ENCODE measurements at places on chromosomes 5 and 9.

- no peak for DNase-seq
Measured at GRCh38 chr9:93126825-93127368, 7.2 kb downstream of the NINJ1 start.

DNA sequence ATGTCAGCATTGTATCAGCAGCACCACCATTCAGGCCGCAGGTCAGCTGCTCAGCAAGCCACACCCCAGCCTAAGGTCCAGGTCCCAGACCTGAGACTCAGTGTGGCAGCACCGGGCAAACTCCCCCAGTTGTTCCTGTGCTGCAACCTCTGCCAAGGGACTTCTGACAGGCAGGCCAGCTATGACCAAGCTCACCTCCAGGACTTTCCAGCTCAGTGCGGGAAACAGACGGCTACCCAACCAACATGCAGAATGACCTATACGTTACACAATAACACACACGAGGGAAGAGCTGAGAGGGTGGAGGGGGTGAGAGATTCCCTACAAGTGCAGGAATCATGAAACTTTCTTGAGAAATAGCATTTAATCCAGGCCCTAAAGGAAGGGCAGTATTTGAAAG lies 143.7 kb downstream of the FSTL4 start:
- DNase-seq = no peak

- no peak for DNase-seq
Measured at GRCh38 chr9:102295188-102295587, 556.7 kb upstream of the GRIN3A start.

- DNase-seq = no peak
Measured at GRCh38 chr5:107464416-107464815, 206.3 kb downstream of the EFNA5 start.

GRCh38 chr5:78265163-78265562 lies 29.3 kb downstream of the AP3B1 start:
- no peak for DNase-seq

DNA sequence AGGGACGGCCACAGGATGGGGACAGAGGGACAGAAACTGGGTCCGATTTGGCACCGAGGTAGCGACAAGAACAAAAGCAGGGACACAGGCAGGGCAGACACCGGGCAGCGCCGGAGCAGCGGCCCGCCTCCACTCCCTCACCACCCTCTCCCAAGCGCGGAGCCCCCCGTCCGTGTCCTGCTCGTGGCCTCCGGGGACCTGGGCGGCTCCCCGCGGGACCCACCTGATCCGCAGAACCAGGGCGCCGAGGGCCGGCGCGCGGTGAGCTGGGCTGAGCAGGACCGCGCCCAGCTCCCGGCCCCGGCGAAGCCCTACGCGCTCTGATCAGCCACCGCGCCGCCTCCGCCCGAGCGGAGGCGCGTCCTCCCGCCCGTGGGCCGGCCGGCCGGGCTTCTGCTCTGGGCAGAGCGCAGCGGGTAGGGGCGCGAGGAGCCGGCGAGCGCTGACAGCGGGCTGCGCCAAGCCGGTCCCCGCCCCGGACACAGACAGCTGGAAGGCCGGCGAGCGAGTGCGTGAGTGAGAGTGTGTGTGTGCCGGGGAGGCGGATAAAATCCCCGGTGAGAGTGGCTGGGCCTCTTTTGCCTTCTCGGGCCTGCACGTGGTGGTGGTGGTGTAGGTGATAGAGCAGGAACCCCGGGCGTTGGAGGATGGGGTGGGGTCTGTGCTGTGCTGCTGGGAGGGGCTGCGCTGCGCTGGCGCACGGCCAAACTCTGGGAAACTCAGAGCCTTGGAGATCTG lies at the start of gene GGTA1:
Gene GGTA1, minus strand, starts transcription at position 418 of the 738 bp plus-strand sequence. CDS start 31,922 bp downstream, outside the sequence.
- peak; percentile 65 for DNase-seq

DNA sequence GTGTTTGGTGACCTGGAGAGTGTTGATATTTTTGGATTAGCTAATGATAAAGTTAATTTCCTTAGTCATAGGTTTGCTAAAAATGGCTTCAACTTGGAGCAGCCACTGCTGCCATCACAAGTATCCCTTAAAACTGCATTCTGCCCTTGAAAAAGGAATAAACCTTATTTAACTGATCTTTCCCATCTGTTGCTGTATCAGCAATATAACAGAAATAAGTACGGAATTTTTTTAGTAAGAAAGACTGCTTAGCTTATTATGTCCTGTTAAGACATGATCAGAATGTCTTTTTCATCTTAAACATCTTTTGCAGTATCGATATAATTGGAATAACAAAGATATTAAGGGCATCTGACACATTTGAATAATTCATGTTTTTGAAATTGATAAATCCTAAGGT lies 75.7 kb downstream of the LNPEP start:
- DNase-seq = no peak

- DNase-seq = no peak
Measured at GRCh38 chr5:68268101-68268851, 52.7 kb downstream of the PIK3R1 start.

DNA sequence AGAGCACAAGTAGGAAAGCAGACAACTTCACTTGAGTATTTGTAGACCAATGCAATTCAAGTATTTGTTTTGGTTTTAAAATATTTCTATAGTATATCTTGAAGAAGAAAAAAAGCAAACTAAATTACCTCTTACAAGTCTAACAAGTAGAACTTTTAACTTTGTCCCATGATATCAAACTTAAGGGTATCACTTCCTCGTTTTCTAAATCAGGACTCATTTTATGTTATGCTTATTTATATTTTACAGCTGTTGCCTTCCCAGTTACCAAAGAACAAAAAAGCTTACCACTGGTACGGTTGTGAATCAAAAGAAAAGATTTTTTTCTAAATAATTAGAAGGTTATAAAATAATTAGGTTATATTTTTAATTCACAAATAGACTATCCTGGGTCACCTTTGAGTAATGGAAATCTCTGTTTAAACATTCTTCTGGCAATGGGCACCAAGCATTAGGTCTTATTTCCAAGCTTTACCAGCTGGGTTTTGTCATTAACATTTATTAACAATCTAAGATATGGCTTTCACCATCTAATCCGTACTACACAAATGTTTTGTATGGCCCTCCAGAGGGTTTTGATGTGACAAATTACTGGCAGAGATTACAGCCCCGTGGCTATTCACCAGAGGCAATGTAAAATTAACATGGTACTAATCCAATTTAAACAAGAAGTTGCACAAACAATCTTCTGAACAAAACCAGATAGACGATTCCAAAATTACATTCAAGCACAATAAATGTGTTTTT lies 63.6 kb downstream of the CEP120 start:
- no peak for DNase-seq

DNA sequence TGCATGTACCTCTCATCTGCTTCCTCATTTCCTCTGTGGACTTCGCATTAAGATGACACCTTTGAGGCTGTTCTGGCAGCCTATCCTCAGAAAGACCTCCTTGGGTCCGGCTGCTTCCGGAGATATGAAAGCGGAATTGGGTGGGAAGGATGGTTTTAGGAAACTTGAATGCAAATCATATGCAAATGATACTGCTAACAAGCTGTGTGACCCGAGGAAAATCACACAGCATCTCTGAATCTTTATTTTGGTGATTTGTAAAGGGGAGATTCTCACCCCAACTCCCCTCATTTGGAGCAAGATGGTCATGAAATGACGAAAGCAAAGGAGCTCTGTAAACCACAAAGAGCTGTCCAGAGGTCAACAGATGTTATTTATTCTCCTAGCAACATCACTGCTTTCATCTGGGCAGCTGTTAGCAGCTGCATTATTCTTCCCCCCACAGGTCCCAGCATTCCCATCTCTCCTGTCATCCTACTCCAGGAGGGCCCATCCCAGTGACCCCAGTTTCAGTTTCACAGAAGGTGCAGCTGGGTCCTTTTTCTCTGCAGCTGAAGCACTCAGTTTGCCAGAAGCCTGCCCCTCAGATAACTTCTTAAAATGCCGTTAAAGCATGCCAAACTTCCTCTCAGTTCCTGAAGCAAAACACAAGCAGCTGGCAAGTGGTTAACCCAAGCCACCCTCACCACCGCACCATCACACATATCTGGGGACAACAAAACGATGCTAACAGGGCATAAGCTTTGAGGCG lies 269.5 kb downstream of the SEC61B start:
- DNase-seq = no peak

DNA sequence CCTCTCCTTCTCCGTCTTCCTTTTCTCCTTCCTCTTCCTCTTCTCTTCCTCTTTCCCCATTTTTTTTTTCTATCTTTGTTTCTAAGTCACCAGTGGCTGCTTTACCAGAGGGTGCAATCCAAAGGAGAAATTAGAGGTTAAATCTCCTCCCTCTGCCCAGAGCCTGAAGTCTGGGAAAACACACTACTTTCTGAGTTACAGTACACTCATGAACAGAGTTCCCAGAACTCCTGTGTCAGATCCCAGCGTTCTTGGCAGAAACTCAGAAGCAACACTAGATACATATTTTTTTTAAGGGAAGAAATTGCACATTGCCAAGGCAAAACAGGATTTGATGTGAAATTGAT lies 189.0 kb downstream of the SNCAIP start:
- no peak for DNase-seq

- DNase-seq = no peak
Measured at GRCh38 chr5:159340511-159340910, 10.2 kb upstream of the IL12B start.

- DNase-seq = no peak
Measured at GRCh38 chr9:20870115-20870514, 161.3 kb downstream of the HACD4 start.

GRCh38 chr5:146732962-146733361 lies 145.6 kb downstream of the PPP2R2B start:
- DNase-seq = no peak

DNA sequence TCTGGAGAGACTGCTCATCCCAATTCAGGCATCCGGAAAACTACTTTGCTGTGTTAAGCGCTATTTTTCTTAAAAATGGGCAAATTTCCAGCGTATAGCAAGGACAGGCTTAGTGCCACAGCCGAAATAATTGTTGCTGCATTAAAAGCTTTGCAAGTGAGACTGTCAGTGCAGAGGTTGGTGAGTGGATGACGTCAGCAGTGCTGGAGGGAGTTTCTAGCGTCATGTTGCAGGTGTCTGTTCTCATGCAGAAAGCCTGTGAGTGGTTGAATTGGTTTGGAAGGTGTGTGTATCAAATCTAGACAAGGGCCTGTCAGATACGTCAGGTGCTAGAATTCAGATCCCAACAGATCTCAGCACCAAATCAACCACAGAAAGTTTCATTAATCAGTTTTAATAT lies 204.4 kb downstream of the TRIO start:
- DNase-seq = no peak

- DNase-seq = peak; percentile 99
Measured at GRCh38 chr9:115672477-115673316, 480.9 kb upstream of the PAPPA start.

DNA sequence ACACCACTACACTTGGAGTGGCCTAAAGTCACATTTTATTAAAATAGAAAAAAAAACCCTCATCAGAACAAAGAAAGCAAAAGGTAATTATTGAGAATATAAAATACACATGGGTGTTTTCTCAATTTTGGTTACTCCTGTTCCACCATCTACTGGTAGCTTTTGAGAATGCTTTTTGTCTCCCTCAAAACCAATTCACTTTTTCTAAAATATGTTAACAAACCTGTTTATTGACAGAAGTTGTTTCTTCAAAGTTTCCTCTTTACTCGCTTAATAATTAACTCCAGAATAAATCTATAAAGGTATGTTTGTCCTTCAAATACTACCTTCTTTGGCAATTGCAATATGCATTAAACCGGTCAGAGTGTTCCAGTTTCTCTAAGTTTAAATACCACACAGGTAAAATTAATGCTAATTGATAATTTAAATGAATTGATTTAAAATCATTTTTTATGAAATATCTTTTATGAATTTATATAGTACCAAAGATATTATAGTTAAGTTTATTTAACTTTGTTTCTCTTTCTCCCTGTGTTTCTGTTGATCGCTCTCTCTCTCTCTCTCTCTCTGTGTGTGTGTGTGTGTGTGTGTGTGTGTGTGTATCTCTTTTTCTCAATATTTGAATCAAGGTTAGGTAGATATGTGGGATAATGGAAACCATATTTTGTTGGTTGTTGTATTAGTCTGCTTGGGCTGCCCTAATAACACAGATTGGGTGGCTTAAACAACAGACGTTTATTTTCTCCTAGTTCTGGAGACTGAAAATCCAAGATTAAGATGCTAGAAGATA lies 487.4 kb downstream of the PRDM9 start:
- no peak for DNase-seq

DNA sequence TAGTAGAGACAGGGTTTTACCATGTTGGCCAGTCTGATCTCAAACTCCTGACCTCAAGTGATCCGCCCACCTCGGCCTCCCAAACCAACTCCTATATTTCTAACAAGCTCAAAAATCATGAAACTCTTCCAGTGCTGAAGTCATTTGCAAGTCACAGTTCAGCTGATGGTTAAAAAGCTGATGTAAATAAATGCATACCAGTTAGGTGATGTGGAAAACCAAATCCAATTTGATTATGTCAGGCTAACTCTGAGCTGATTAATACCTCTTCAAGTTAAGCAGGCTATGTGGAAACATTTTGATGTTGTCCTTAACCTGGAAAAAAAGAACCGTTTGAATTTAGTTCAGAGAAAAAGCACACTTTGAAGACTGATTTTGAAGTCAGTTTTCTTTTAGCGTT lies 51.0 kb downstream of the TMEM252 start:
- peak; percentile 53 for DNase-seq

GRCh38 chr5:1551426-1552301 lies 27.9 kb upstream of the LPCAT1 start:
- no peak for DNase-seq

DNA sequence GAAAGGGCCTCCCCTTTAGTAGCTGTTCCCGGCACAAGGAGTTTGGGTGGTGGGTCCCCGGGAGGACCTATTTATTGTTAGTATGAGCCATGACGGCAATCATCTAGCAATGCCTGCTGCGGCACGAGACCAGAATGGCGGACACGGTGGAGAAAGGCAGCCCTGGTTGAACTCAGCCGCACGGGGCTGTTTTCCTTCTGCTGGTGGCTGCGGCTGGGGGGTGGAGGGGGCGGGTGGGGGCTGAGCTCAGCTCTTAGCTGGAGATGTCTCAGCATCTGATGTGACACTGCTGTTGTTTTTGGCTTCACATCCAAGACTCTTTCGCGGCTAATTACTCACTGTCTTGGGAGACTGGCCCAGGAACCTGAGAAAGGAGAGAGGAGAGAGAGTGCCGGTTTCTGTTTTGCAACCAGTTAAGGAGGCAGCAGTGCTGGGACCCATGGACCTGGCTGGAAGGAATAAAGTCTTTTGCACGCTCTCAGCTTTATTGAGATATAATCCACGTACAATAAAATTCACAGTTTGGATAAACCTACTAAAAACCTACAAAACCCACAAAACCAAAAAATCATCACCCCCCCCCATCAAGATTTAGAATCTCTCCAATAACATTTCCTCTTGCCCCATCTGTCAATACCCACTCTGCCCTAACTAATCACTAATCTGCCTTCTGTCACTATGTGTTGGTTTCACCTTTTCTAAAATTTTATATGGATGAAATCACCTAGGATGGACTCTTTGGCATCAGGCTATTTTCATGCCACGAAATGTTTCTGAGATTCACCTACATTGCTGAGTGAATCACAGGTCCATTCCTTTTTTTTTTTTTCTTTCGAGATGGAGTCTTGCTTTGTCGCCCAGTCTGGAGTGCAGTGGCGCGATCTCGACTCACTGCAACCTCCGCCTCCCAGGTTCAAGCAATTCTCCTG lies 81.8 kb upstream of the NEURL1B start:
- DNase-seq = peak; percentile 94

All from EL (cell line).